ENCODE measurements at places on chromosomes 4 and X.

DNA sequence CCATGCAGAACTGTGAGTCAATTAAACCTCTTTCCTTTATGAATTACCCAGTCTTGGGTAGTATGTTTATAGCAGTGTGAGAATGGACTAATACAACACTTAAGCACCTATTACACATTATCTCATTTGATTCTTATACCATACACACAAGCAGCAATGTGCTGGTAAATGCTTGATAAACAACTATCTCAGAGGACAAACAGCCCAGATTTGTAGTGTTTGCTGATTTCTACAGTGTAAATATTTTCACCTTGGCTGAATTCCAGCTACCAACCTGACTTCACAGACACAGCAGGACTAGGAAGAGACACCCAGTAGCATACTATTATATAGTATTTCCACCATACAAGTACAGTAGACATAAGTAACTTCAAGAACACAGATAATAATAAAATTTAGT lies 406.5 kb upstream of the CNKSR2 start:
- DNase-seq: no peak

DNA sequence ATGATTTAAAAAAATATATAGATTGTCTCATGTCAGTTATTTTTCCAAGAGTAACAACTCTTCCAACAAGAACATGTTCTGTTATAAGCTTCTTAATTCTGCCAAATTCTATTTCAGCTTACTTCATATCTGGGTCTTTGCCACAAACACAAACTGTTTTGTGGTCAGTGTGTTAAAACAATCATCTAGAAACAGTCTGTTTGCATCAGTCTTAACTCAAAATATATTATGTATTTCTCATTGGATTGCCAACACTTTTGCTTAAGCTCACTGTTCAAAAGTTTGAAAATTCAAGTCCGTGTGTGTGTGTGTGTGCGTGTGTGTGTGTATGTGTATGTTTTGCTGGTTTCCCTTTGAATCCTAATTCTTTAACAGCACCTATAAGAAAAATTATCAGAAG lies 752.3 kb upstream of the NDST4 start:
- no peak for DNase-seq

- no peak for DNase-seq
These were observed 65.3 kb downstream of the PDGFC start for GRCh38 chr4:156906325-156906724.

DNA sequence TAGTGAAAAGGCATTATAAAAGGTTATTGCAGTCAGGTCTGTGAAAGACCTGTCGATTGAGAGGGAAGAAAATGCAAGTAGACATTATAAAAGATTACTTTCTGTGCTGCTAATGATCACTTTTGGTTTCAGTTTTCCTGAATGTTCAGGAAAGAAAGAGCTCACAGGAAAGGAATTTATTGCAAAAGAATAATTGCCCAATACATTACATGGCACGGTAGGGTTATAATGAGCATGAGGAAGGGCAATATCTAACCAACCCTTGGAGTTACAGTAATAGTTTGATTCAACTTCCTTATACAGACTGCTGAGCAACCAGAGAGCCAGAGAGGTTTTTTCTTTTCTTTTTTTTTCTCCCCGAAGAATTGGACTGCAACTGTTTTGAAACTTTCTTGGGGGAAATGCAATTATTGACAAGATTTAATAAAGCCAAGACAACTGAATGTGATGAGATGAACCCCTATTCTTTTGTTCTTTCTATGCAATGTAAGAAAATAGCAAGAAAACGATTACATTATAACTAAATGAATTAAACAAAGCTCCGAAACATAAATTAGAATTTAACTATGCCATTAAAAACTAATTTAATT lies 247.0 kb downstream of the C4orf33 start:
- no peak for DNase-seq

GRCh38 chr4:154310578-154310977 lies 181.0 kb downstream of the DCHS2 start:
- DNase-seq: no peak

- peak; percentile 58 for DNase-seq
These were observed 162.5 kb upstream of the ATP6AP2 start for GRCh38 chrX:40418146-40418812.

- DNase-seq: no peak
These were observed 261.9 kb downstream of the CBLL2 start for GRCh38 chrX:22534643-22535042.

DNA sequence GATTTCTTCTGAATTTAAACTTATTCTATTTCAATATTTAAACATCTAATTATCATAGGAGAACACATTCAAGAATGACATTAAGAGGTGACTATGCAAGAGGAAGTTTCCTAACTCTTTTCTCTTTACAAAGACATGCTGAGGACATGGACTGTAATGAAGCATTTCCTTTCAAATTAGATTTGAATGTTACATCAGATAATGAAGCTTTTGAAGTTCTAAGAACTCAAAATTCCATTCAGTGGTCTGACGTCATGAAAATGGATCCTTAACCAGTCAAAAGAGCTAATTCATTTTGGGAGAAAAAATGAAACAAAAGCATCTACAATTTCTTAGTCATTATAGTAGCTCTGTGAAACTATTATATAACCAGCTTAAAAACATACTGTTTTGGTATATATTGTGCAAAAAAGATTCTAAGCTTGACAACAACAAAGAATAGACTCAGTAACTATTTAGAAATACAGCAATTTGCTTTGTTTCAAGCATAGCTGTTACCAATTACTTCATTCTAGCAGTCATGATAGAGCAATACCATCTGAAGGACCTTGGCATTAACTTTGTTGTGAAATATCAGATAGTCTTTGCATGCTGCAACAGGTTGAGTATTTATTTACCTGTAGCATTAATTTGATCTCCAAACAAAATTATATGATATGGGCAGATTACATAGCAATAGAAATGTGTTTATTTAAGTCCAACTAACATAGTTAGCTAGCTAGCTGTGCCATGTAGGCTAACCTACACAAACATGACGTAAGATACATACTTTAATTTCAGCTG lies 13.7 kb upstream of the DTHD1 start:
- no peak for DNase-seq

GRCh38 chr4:152735396-152735859 lies 44.1 kb downstream of the TIGD4 start:
- DNase-seq: peak; percentile 46

- no peak for DNase-seq
These were observed 2.4 kb downstream of the IL1RAPL2 start for GRCh38 chrX:104568304-104568915.

Measured in DMS79 treated with DMSO at 0.1 percent for 48 hours (cell line).